NCI-H2081 (cell line): ENCODE measurements at places on chromosomes 5 and 9.

DNA sequence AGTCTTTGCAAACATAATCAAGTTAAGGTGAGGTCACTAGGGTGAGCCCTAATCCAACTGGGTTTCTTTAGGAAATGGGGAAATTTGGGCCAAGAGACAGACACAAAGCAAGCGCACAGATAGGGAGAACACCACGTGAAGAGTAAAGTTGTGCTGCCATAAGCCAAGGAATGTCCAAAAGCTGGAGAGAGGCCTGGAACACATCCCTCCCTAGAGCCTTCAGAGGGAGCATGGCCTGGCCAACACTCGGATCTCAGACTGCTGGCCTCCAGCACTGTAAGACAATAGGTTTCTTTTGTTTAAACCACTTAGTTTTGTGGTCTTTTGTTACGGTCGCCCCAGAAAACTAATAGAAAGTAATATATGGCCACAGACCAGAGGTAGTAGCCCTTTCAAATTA is 8.1 kb upstream of the ROR2 start:
- no peak for DNase-seq

- DNase-seq: no peak
Observed at GRCh38 chr9:136171801-136172411, 33.0 kb downstream of the LHX3 start.

DNA sequence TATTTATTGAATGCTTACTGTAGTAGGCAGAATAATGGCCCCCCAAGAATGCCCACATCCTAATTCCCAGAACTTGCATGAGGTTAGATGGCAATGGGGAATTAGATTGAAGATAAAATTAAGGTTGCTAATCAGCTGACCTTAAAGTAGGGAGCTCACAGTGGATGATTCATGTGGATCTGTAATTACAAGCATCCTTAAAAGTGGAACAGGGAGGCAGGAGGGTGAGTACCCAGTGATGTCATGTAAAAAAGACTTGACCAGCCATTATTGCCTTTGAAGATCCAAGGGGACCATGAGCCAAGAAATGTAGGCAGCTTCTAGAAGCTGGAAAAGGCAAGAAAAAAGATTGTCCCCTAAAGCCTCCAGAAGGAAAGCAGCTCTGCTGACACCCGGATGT is 71.4 kb downstream of the GABBR2 start:
- no peak for DNase-seq

GRCh38 chr9:81634915-81635516 is 54.3 kb downstream of the TLE1 start:
- DNase-seq: no peak

GRCh38 chr9:21402386-21403251 is 6.3 kb upstream of the IFNA8 start:
- peak; percentile 23 for DNase-seq

DNA sequence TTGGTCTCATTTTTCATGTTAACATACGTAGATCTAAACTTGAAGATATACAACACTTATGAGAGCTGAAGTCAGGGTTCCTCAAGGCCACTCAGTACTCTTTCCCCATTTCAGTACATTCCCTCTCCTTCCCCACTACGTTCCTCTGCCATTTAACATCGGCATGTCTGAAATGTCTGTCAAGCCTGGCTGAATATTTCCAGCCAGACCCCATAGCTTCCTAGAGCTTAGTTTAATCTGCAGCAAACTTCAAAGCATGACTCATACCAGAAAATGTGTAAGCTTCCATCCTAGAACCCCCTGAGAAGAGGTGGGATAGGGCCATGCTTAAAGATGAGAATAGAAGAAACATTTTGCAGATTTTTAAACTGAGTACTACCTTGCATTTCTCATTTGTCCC is 6.2 kb downstream of the GZMA start:
- DNase-seq: no peak

DNA sequence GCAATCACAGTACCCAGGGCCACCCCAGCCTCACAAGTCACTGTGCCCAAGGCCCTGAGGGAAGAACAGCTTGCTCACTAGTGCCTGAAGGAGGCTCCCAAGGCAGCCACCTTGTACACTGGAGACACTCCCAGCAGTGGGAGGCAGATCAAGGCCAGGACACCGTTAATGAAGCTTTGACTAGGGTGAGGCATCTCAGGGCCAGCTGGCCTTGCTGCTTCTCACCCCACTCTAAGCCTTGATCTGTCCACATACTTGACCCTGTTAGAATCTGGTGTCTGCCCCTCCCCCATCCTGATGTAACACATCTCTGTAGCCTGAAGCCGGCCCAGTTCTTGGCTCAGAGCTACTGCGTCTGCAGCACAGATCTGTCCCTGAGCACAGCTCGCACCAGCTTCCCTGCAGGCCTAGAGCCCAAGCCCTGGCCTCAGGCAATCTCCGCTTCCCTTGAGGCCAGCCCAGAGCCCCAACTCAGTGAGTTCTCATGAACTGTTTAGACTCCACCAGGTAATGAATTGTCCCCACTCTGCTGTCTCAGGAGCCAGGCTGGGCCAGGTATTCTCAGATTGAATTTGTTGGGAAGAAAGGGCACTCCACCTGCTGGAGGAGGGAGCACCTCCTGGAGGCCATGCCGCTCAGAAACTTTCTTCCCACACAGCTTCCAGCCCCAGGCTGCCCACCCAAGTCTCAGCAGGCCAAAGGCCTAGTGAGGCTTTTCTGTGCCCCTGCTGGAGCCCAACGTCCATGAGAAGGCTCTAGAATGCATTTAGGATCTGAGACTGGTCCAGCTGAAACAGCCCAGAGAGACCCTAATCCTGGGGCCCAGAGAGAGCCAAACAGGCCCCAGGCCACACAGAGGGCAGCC is 13.4 kb upstream of the JADE2 start:
- no peak for DNase-seq
